Fibroblast of skin of right biceps (primary cell): ENCODE measurements at places on chromosomes 6 and 20.

DNA sequence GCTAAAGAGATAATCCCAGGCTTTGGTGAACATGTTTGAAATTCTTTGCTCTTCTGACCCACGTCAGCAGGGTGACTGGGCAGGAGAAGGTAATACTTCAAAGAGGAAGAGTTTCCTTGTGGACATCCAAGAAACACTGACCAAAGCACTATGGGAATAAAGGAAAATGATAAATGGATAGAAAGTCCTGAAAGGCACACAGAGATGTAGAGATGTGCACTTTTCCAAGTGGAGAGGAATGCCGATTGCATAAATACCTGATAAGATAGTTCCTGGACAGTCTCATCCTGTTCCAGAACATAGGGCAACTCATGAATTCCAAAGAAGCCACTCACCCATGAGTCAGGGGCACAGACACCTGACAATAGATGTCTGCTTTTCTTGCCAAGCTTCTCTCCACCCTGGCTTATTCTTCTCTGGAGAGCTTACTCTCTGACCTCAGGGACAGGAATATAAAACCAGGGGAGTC is 191.3 kb upstream of the FOXA2 start:
- peak; percentile 58 for DNase-seq

DNA sequence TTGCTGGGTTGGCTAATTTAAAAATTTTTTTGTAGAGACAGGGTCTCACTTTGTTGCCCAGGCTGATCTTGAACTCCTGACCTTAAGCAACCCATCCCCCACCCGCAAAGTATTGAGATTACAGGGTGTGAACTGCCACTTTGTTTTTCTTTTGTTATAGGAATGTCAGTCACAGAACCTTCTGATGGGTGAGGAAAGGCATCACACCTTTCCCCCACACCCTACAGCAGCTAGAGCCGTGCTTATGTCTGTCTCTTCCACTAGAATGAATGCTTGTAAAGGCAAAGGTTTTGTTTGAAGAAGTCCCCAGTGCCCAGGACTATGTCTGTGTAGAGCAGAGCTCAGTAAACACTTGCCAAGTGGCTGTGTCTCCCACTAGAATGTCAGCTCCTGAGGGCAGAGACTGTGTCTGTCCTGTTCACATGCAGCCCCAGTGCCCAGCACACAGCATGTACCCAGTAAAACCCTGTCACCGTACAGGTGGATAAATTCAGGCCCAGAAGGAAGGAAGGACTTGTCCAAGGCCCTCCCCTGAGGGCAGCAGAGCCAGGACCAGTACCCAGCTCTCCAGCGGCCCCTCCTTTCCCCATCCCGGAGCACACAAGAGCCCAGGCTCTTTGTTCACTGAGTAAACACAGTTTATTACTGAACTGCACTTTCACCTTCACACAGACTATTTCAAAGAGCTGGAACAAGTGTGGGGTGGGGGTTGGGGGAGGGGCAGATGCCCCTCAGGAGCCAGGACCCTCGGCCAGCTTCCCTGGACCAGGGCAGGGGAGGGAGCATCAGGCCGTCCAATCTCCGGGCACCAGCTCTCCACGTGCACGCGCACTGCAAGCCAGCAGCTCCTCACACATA is 26.4 kb downstream of the COX4I2 start:
- no peak for DNase-seq

DNA sequence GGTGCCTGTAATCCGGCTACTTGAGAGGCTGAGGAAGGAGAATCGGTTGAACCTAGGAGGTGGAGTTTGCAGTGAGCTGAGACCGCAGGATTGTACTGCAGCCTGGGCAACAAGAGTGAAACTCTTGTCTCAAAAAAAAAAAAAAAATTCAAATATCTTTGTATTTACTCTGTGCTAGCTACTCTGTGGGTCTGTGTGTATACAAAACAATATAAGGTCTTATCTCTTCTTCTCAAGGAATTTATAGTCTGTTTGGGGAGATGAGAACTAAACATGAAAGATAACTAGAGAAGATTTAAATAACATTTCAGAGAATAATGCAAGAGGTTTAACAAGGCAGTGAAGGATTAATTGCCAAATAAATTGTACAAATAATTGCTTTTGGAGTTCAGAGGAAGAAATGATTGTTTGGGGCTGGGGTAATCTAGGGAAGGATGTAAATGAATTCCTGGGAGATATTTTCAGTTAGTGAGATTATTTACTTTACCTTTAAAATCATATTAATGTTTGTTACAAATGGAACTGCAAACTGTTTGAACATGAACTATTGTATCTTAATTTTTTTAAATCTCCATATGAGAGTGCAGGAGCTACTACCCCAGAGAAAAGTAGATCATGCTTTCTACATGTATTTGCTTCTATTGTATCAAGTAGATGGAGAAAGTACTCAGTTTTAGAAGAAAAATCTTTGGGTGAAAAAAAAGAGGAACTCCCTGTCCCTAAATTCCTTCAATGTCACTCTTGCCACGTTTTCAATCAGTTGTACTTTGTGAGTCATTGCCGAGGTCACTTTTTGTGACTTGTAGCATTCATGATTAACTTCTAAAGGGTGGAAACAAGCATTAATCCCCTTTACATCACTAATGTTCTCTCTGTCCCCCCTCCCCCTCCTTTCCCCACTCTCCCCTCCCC is 39.0 kb downstream of the NCOA3 start:
- peak; percentile 51 for DNase-seq

GRCh38 chr6:30507849-30508827 is 18.8 kb downstream of the HLA-E start:
- no peak for DNase-seq

DNA sequence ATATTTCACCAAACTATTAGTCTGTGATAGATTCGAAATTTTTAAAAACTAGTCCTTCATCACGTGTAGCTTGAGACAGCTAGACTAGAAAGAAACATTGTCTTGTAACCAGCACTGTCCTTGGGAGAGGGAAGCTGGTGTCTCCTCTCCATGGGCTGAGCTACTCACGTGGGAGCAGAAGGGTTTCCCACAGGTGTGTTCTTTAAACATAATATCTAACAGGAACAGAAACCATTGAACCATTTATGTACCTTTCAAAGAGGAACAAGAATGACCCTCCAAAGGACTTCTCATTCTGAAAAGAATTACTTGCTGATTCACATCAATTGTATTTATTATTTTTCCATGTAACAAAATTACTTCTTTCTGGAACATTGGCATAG is 72.4 kb upstream of the SYNJ2 start:
- DNase-seq = no peak

- no peak for DNase-seq
Measured at GRCh38 chr20:43721429-43722152, 5.2 kb downstream of the GTSF1L start.

GRCh38 chr6:44397424-44398164 is 10.1 kb downstream of the CDC5L start:
- no peak for DNase-seq
